ENCODE measurements at places on chromosomes 11 and 22. TPM values are rescaled to one million over a fixed set of nuclear protein-coding genes. Genes with fewer than 3 reads are reported as not detected.

- no peak for DNase-seq
Measured at GRCh38 chr22:44671742-44672141, 30.3 kb upstream of the PRR5 start.

ZNF280B gene
- total RNA-seq = 1.8 TPM

GRCh38 chr11:30579415-30580175 is 6.6 kb downstream of the MPPED2 start:
- DNase-seq = no peak

SLC1A2 gene
- not detected for total RNA-seq
